ENCODE measurements at places on chromosomes 4 and X.
A peak's percentile ranks its signal among the peaks of the same experiment; 100 is the strongest.

- DNase-seq: no peak
Observed at GRCh38 chr4:131609039-131609438, 1540.1 kb upstream of the PCDH10 start.

DNA sequence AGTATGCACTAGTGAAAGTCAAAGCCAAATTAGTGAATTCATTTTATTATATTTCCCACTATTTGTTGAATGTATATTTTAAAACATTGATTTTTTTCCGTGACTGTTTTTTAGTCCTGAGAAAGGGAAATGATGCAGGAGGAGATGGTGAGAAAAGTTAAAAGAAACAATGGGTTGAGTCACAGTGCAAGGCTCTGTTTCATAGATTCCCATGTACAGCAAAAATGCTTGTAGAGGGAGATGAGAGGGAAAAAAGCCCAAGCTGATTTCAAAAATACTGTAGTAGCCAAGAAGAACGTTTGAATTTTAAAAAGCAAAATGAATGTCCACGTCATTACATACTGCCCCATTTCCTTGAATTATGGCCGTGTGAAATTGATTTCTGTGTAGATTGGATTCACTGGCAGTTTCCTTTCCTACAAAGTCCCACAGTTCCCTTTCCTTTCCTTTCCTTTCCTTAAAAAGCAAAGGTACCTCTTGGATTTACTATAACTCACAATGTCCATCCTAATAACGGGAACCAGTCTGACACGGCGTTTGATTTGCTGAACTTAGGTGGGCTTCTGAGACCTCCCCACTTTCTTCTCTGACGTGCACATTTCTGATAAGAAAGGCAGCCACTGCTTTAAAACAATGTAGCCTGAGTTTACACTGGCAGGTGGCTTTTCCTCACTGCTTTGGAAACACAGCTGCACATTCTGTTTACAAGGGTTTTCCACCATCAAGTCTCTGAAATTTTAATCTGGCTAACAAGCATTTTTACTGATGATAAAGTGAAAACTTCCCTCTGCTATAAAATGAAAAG lies 63.7 kb downstream of the SPCS3 start:
- no peak for DNase-seq

DNA sequence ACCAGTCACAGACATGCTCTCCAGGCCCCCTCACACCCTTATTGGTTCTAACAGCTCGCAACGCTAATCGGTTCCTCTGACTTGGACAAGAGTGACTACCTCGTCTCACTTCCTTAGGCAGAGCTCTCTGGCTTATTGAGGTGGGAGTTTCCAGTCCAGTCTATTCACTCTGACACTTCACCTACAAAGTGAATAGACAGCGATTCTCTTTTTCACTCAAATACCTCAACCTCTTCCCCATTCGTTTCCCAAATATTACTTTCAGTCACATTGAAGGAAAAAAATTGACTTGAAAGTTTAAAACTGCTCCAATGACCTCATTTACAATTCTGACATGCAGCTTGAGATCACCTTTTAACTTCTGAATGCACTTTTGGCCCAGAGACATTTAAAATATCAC lies 17.7 kb downstream of the HELT start:
- no peak for DNase-seq

DNA sequence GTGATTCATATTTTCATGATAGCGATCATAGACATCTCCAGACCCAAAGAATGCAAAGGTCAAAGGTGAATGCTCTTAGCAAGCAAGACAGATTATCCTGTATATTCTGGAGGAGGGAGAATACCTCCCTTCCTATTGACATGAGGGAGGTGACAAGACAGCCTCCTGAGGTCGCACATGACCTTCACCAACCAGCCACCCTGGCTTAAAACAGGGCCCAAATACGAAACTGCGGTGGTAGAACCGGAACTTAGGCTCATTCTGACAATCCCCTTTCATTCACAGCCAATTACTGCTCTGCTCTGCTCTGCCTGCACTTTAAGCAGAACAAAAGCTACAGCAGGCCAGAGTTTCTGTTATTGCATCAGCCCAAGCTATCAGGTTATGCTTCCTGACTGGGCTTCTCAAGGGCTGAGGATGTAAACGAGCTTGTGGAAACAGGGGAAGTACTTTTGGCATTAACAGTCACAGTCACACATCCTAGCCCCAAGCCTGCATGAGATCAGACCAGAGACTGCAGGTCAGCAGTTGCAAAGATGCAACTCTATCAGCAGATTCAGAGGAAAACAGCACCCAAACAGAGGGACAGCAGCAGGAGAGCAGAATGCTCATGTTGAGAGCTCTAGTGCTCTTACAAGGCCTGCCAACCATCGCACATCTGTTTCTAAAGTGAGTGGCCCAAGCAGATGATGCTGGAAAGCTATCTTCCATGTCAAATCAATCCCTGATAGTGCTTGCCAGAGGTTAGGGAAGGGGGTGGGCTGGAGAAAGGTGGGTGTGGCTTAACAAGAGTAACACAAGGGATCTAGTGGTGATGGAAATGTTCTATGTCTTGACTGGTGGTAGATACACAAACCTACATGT lies 51.3 kb upstream of the MAP3K15 start:
- DNase-seq: no peak

DNA sequence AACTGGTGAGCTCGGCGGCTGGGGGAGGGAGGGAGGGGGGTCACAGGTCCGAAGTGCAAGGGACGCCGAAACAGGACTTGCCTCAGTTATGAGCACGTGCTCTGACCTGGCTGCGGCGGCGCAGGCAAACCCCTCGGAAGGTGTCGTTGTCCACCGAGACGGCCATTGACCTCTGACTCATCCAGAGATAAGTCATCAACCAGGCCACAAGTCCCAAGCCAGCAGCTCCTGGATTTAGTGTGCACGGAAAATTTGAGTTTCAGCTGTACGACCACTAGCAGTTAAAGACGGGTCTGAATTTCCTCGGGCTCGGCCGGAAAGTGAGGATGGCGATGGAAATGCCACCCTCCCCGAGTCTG lies 674 bp downstream of the SH3D19 start:
- DNase-seq: no peak

DNA sequence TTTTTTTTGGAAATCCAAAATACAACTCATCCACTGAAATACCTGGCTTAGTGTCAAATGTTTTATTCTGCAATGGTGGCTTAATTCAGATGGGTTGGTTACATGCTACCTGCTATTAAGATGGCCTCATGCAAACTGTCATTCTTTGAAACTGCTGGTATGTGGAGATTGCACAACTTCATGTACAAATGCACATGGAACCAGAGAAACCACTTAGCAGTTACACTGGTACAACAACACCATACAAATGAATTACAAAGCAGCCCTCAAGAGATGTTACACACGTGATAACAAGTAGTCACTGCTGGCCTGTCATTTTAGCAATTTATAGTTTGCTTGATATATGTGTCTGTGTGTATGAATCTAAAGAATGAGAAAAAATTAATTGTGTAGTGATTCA lies 84.6 kb upstream of the STS start:
- no peak for DNase-seq

DNA sequence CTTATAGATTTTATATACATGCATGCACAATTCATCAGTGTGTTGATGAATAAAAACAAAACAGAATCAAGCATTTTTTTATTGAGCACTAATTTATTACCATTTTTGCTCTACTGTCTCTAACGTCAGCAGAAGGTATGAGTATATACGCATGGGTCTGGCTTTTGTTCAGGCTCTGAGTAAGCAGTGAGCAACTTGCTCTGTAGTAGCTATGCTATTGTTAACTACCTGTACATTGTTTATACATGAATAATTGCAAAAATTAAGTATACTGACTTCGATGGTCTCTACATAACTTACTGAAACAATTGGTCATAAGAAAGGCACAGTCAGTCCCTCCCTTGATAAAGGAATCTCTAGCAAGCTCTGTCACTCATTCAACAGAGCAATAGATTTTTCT lies 122.9 kb downstream of the RS1 start:
- no peak for DNase-seq

DNA sequence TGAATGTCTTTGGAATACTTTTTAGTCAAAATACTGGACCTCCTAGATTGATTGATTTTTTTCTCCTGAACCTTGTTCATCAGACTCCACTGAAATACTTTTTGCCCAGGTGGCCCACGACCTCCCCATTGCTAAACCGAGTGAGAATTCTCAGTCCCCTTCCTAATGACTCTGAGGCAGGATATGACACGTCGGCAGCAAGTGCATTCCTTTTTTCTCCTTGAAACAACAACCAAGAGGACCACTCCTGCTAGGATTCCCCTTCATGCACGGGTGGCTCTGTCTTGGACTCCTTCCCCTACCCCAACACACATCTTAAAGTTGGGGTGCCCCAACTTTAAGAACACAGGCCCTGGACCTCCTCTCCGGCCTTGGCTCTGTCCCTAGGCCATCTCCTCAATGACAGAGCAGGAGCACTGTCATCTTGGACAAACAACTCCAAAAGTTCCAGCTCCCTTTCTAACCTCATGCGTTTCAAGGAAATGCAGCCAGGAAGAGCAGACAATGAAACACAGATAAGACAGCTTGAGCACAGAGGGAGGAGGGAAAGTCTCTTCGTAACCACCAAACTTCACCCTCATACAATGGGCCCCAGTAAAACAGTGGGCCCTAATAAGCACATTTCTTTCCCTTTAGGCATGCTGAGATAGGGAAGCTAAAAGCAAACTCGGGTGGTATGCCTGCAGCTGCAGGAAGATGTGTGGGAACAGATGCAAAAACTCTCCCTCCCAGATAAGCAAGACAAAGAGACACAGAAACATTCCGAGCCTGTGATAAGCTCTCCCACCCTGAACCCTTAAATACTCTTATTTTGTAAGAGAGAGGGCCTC lies 33.9 kb downstream of the ZBTB49 start:
- DNase-seq: no peak

GRCh38 chr4:172048666-172049065 lies 235.5 kb downstream of the GALNTL6 start:
- DNase-seq: no peak

DNA sequence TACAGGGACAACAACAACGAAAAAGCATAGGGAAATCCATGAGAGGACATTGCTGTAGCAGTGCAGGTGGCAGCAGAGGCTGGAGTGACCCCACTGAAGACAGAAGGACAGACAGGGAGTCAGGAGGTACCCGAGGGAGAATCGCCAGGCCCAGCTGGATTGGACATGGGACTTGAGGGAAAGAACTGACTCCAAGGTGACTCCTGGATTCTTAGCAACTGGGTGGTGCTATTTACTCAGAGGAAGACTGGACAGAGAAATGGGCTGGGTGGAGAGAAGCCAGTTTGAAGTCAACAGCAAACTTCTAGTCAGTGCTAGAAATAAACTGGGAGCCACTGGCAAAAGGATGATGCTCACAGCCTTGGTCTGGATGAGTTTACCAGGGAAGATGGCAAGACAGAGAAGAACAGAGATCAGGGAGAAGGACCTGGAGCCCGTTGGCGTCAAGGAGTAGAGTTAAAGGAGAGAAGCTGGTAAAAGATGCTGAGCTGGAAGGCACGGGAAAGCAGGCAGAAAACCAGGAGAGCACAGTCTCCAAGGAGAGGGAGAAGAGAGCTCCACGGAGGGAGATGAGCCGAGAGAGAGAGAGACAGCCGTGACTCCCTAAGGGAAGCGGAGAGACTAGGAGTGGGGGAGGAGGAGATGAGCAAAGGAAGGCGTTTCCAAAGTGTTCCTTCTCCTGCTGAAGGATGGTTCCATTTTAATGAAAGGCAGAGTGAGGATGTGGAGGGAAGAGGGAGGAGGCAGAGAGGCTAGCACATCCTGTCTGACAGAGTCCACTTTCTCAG lies 119.4 kb downstream of the AFAP1 start:
- DNase-seq: no peak

GRCh38 chr4:61739887-61740286 lies 539.8 kb downstream of the ADGRL3 start:
- DNase-seq: no peak

DNA sequence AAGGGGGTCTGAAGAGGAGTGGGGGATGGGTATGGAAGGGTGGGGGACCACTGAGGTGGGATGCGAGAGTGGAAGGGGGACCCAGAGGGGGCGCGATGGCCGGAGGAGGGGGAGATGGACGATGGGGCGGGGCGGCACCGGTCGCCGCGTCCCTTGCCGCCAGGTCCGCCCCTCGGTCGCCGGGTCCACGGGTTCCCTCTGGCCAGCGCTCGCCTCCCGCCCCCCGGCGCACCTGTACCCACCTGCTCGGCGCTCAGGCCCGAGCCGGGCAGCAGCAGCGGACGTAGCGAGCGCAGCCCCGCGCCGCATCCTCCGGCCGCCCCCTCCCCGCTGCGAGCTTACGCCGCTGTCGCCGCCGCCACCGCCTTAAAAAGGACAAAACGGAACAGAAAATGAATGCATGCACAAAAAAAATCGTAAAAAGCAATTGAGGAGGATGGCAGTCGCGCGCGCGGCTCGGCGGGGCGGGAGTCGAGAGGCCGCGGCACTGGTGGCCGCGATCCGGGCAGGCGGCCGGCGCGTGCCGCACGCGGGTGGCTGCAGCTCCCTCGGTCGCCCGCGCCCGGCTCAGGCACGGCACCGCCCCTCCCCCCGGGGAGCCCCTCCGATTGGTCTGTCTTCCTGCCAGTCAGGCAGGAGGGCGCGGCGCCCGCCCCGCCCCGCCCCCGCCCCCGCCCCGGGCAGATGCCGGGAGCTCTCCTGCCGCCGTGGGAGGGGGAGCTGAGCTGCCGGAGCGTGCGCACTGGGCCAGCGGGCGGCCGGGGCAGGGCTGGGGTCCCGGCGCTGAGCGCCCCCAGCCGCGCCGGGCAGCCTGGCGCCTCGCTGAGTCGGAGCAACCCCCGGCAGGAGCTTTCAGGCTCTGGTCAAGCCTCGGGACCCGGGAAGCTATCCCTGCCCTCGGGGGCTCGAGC lies at the start of gene JAKMIP1:
Gene JAKMIP1, minus strand, starts transcription at position 539 of the 911 bp plus-strand sequence. CDS start 87,699 bp downstream, outside the sequence.
- peak; percentile 56 for DNase-seq

DNA sequence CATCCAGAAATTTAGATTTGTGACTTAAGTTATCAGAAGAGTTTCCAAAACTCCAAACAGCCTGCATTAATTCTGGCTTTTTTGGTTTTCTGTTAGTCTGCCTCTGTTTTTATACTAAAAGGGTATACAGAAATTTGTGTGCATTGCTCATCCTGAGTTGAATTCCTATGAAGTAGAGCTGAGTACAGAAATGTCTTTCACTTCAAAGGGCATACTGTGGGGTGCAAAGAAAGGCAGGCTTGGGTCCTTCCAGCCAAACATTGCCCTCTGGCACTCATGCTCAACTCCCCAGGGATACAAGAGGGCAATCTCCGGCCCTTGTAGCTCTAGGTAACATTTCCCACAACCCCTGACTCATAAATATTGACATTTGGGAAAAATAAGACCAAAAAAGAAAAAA lies 27.6 kb upstream of the TMEM184C start:
- no peak for DNase-seq

DNA sequence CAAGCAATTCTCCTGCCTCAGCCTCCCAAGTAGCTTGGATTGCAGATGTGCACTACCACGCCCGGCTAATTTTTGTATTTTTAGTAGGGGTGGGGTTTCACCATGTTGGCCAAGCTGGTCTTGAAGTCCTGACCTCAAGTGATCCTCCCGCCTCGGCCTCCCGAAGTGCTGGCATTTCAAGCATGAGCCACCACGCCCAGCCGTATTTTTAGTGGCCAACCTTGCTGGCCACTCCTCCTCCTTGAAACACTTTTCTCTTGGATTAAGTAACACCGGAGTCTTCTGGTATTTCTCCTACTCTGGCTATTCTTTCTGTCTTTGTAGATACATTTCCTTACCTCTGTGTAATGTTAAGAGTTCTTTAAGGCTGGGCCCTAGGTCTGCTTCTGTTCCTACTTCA lies 11.1 kb upstream of the RPL39 start:
- DNase-seq: no peak

- no peak for DNase-seq
Observed at GRCh38 chr4:39480902-39481695, 22.2 kb downstream of the LIAS start.

- DNase-seq: no peak
Observed at GRCh38 chr4:15717086-15717485, 14.2 kb downstream of the BST1 start.

- no peak for DNase-seq
Observed at GRCh38 chrX:41522671-41523070, 75.5 kb downstream of the NYX start.

- DNase-seq: no peak
Observed at GRCh38 chr4:91502365-91502764, 801.4 kb upstream of the GRID2 start.

Data from NCI-H1105 (cell line).